ENCODE measurements at places on chromosomes 6 and 20.

- no peak for DNase-seq
Measured at GRCh38 chr6:157964100-157964499, 17.6 kb upstream of the SYNJ2 start.

- no peak for DNase-seq
Measured at GRCh38 chr6:41451039-41451438, 95.1 kb upstream of the FOXP4 start.

- no peak for DNase-seq
Measured at GRCh38 chr20:58329711-58330110, 20.2 kb downstream of the RAB22A start.

DNA sequence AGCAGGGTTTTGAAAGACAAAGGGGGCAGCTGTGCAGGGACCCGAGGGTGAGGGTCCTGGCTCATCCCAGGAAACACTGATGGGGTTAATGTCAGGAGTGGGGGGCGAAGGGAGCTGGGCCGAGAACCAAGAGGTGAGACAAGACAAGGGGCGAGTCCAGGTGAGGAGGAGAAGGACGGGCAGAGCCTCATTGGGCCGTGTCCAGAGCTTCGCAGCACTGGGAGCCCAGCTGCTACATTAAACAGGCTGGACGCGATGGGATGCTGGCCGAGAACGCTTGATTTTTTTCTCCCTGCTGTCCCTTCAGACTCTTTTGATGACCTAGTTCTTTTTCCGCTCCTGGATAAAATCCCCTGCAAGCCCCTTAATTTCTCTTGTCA, 172.8 kb upstream of the SNX9 start:
- no peak for DNase-seq

All from activated CD4-positive, alpha-beta T cell treated with anti-CD3 and anti-CD28 coated beads for 24 hours (primary cell).